ENCODE measurements at places on chromosomes 12 and 14. TPM values are rescaled to one million over a fixed set of nuclear protein-coding genes. Genes with fewer than 3 reads are reported as not detected.

DNA sequence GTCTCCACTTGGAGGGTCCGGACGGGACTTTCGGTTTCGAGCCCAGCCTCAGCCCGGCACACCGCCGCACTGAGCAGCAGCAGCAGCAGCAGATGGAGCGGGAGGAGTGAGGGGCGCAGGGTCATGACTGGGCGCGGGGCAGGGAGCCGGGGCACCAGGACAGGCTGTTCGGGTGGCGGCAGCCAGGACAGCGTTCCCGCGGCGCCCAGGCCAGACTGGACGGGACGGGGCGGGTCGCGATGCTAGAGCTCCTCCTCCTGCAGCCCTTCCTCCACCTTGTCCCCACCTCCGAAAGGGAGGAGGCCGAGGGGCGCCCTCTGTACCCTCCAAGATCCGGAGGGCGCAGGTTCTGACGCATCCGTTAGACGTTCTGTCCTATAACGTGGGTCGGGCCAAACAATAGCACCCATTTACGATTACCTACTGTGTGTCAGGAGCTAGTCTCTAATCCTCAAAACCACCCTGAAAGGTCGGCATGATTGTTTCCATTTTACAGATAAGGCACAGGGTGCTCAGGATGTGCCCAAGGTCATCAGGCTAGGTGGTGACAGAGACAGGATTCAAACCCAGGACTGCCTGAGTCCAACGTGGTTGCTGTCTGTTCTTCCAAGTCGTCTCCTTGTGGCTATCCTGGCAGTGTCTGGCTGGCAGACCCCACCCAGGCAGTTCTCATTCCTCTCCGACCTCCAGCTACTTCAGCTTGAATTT lies at the start of gene FKBP11:
Gene FKBP11, minus strand, starts transcription at position 189 of the 708 bp plus-strand sequence. Its CDS starts 64 bp downstream, at position 125.
- DNase-seq: peak; percentile 23

- DNase-seq: no peak
Measured at GRCh38 chr12:21252070-21252469, 82.6 kb downstream of the SLCO1A2 start.

DNA sequence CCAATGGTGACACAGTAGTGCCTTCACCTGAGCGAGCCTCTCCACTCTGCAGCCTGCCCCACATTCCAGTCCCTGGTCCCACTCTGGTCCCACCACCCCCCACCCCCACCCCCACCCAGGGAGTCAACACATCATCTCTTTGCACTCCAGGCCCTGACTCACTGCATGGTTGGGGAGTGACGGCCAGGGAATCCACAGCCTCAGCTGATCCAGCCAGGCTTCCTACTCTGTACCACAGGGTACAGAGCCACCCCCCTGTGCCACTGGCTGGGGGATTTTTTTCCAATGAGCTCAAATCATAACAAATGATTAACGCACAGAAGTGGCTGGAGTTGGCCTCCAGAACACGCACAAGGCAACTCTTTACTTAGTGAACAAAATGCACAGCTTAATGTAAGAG lies 233.7 kb downstream of the NTF3 start:
- DNase-seq: no peak

- DNase-seq: no peak
Measured at GRCh38 chr14:92927349-92928257, 4.7 kb downstream of the CHGA start.

GRCh38 chr14:99879401-99880295 lies 86.4 kb downstream of the EML1 start:
- DNase-seq: peak; percentile 19

DNA sequence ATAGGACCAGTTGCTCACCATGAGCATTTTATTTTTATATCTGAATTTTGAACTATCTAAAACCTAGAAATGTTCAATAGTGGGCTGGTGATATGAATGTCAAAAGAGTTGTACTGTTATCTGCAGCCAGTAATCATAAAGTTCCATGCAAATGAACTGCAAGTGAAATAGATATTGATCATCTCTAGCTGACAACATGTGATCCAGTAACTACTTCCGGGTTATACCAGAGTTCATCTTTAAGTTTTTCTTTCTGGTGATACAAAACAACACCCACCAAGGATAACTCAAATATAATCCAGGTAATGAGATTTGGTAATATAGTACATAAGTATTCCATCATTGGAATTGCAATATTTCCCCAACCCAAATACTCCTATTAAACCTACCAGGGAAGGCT lies 4.1 kb downstream of the IL26 start:
- no peak for DNase-seq

Gene NGB
- not detected for polyA plus RNA-seq

Gene TC2N
- polyA plus RNA-seq: 30.5 TPM

Gene SELPLG
- 4.4 TPM for polyA plus RNA-seq

Gene ENDOU
- polyA plus RNA-seq: 0.29 TPM

Gene GSG1
- polyA plus RNA-seq: 0.63 TPM

Gene ACOT6
- polyA plus RNA-seq: not detected

Gene MMAB
- polyA plus RNA-seq: 26.5 TPM

Gene PPP1R1A
- 2.6 TPM for polyA plus RNA-seq

Gene FOXM1
- polyA plus RNA-seq: 45.3 TPM
